Activated naive CD8-positive, alpha-beta T cell treated with anti-CD3 and anti-CD28 coated beads, Interleukin-2, amount 50 U/mL, for 16 hours (primary cell): ENCODE measurements at places on chromosomes 7 and 10.

DNA sequence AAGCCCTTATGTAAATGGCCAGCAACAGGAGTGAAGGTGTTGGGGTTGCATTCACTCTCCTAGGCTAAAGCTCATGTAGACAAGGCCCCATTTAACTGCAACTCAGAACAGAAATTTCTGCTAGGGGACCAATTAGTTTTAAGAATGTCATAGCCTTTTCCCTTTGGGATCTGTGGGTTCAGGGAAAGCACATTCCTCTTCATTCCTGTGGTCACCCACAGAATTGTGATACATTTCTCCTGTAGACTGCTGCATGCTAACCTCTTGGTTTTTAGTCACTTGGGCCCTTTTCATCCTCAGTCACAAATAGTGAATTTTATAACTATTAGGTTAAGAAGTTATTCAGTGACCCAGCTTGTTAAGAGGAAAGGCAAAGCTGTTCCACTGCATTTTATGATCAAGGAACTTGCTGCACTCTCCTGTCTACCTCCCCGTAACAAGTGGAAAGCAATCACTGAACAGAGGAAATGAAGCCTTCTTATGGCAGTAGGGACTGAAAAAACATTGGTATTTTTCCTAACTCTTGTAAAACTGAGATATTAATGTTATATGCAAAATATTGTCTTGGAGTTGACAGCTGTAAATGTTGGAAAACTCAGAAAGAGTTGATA lies 124.9 kb downstream of the SND1 start:
- no peak for DNase-seq

- no peak for DNase-seq
Observed at GRCh38 chr7:49333180-49333881, 409.0 kb downstream of the CDC14C start.

- DNase-seq = no peak
Observed at GRCh38 chr7:20228654-20229053, 11.5 kb upstream of the MACC1 start.

DNA sequence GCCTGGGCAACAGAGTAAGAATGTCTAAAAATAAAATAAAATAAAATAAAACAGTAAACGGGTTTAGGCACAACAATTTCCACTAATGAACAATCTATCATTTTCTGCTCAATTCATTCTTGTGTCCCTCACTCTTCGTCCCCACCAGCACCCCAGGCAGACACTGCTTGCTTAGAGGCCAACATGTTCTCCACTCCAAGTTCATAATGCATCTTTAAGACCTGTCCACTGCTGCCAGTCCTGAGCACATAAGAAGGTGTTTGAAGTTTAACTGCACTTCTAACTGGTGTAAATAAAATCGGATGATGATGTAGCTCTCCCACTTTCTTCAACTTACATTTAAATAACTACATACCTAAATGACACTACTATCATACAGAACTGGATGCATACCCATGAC lies 13.2 kb downstream of the PDLIM1 start:
- no peak for DNase-seq

DNA sequence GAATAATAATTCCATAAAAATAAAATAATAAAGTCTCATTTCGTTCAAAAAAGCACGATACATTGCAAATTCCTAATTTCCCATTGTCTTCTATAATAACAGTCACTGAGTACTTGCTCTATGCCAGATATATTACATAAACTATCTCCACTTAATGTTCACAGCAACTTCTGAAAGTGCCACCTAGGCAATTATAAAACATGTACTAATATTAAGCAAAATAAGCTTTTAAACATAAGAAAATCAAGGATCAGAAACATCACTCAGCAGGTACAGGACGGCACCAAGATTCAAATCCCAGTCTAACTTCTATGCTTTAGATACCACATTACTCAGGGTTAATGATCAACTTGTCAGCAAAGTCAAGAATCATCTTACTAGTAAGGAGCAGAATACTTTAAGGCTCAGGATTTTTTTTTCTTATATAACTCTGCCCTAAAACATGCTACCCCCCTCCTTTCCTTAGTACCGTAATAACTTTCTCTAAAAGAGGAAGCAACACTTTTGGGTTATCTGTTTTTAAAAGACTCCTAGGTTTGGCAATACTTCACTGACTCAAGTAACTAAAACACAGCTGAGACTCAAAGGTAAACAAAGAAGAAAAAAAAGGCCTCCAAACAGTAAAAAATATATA lies 51.3 kb downstream of the USP6NL start:
- DNase-seq = no peak

DNA sequence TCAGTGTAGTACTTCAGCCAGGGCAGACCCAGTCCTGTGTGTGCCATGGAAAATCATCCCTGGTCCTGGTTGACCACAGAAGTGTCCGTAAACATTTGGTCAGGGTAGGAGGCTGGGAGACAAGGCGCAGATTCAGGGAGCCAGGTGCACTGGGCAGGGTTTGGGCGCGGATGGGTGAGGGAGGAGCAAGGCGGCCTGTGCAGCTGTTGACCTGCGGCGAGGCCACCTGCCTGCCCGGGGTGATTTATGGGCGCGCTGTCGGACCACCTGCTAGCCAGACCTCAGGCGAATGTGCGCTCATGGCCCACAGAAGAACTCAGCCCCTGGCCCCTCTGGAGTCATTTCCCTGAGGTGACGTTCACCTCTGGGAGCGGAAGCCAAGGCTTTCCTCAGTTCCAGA lies 6.6 kb downstream of the SFRP5 start:
- DNase-seq = no peak

GRCh38 chr7:38283809-38284208 lies 10.4 kb upstream of the TARP start:
- no peak for DNase-seq

GRCh38 chr7:140232957-140233917 lies 56.5 kb upstream of the KDM7A start:
- DNase-seq = no peak

- DNase-seq = peak; percentile 60
Observed at GRCh38 chr10:30392564-30392990, 41.4 kb upstream of the MAP3K8 start.

GRCh38 chr10:111082102-111082975 lies 5.5 kb downstream of the ADRA2A start:
- no peak for DNase-seq

DNA sequence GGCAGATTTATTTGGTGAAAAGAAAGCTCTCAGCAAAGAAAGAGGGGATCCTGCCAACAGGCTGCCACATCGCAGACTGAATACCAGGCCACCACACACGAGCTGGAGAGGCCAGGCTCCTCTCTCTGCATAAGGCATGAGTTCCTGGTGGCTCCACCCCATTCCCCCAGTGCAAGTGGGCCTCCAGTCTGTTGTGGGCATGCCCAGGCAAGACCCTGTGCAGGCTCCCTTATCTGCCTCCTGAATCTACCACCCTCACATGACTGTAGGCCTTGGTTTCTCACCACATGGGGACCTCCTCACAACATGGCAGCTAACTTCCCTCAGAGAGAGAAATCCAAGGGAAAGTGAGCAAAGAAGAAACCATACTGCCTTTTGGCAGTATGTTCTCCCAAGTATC lies 26.7 kb upstream of the CUL1 start:
- no peak for DNase-seq

- DNase-seq = peak; percentile 7
Observed at GRCh38 chr10:122565766-122566206, 5.2 kb downstream of the DMBT1 start.

DNA sequence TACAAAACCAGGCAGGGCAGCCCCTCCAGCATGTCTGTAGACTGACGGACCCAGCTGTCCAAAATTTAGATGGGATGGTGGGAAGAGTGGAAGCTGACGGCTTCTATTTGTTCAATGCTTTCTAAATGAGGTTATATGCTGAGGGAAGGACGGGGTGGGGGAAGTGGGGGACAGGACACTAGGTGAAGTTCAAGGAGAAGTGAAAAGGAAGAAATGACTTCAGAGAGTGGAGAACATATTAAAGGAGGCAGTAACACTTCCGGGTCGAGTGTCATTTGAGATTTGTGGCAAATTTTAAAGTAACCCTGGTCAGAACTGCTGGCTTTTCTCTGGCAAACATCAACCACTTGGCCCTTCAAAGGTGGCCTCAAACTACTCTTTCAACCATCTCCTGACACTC lies 9.4 kb downstream of the PIP4K2A start:
- DNase-seq = no peak

DNA sequence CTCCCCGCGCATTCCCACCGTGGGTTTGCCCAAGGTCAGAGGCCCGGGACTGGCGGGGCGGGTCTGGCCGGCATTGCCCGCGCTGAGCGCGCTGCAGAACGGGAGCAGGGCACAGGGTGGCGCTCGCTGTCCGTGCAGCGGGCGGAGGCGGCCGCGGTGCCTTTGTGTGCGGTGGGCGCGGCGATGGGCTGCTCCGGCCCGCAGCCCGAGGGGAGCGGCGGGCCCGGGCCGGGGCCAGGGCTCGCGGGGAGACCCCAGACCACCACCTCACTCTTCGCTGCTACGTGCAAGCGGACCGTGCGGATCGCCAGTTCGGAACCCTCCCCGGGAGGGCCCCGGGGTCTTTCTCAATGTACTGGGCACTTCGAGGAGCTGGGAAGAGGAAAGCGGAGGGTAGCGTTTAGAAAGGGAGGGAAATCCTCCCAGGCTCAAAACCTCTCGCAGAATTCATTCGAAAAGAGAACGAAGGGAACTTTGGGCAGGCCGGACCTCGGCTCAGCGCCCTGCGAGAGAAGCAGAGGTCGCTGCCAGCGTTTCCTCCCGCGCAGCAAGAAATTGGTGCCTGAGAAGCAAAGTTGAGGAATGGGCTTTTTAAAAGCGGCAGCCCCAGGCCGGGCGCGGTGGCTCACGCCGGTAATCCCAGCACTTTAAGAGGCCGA lies 8.5 kb downstream of the SP8 start:
- DNase-seq = no peak

DNA sequence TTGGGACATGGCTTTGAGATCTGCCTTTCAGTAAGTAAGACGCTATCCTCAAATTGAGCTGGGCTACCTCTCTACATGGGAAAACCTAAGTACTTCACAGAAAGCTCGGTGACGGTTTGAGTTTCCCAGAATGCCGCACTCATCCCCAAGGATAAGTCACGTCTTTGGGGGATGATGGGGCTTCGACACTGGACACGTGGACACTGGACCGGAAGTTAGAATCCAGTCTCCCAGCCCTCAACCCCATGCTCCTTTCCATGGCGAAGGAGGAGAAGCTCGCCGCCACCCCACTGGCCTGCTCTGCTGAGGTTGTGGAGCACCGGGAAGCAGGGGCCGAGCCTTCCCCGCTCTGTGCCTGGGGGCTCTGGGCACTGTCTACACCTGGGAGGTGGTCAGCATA lies 27.5 kb downstream of the PTPRE start:
- DNase-seq = no peak

GRCh38 chr7:25029075-25029474 lies 49.1 kb upstream of the OSBPL3 start:
- no peak for DNase-seq

DNA sequence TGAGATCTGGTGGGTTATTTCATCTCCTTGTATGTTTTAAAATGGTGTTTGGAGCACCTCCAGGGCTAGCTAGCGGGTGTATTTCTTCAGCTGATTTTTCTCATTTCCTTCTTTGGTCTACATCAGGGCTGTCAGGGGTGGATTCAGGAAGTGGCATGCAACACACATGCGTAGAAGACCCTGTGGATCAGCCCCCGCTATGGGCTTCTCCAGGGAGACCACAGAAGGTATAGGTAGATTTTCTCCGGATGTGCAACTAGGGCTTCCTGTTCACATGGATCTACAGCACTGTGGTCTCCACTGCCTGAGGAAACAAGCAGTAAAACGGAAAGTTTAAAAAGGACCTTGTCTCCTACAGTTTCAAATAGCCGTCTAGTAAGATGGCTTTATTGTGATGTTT lies 10.4 kb downstream of the NUB1 start:
- DNase-seq = no peak

- no peak for DNase-seq
Observed at GRCh38 chr10:43815181-43815885, 166.7 kb upstream of the ZNF32 start.

- DNase-seq = no peak
Observed at GRCh38 chr10:48383393-48383792, 76.9 kb downstream of the MAPK8 start.

- no peak for DNase-seq
Observed at GRCh38 chr10:23694921-23695824, 256.3 kb downstream of the OTUD1 start.

GRCh38 chr10:96622013-96622787 lies 35.4 kb upstream of the TM9SF3 start:
- DNase-seq = no peak

DNA sequence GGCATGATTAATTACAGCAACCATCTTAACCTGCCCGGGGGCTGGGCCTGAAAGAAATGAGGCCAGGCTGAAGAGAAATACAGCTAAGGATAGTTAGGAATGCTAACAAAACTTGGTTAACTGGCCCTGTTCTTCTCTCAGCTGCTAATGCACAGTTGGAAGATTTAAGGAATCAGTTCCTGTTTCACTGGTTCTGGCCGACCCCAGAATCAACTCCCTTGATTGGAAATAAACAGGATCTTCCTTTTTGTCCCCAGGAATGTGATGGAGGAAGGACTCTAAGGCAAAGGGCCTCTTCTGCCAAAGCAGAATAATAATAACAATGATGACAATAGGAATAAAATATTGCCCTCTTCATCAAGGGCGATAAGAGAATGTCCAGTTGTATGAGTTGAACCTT lies 3.5 kb upstream of the LRMDA start:
- no peak for DNase-seq

- no peak for DNase-seq
Observed at GRCh38 chr7:30567081-30567480, 27.6 kb upstream of the GARS1 start.

DNA sequence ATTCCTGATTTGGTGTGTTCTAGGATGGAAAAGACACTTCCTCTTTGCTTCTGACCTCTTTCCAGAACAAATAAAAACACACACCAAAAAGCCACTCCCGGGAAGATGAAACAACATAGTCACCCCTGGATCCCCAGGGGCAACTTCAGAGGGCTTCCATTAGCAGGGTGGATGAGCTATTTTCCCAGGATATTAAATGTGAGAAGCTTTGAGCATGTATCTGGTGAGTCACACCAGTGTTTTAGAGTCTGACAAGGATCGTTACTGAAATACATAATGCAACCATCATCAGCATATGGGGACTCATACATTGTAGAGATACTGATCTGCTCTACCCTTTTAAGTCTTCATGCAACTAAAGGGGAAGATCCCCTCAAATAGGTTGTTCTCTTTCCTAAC lies 115.5 kb upstream of the ZNF438 start:
- DNase-seq = no peak

- no peak for DNase-seq
Observed at GRCh38 chr7:341841-342638, 52.1 kb downstream of the FOXL3 start.

- DNase-seq = no peak
Observed at GRCh38 chr10:116270771-116271592, 2.0 kb downstream of the GFRA1 start.

DNA sequence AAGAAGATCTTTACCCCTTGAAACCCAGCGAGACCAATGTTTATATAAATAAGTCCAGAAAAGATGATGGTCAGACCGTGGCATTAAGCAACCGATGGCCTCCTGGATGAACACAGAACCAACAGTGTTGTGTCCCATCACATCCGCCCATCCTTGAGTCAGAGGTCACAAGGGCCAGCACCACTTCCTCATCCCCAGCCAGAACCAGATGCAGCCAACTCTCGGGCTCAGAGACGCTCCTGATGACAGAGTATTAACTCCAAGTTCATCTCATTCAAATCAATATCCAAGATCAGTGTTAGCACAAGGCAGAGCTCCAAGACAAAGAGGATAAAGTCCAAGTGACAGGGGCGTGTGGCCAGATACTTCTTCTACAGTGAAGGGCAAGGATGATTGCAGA lies 63.5 kb downstream of the FAM53B start:
- DNase-seq = no peak
